Gastroesophageal sphincter (tissue), 4 donors: ENCODE measurements at places on chromosomes 3 and 15. TPM values are rescaled to one million over a fixed set of nuclear protein-coding genes. Genes with fewer than 3 reads are reported as not detected.

Gene CIDEC
- 1.6 TPM for total RNA-seq

Gene MTHFS
- total RNA-seq, result 9.4 TPM

Gene IL5RA
- total RNA-seq, result 0.15 TPM

Gene LARP6
- total RNA-seq, result 46.5 TPM

Gene TNFSF10
- total RNA-seq, result 22.1 TPM

Gene ILDR1
- not detected for total RNA-seq

Gene DIPK2A
- 56.7 TPM for total RNA-seq

Gene MRAS
- total RNA-seq, result 58.1 TPM

Gene SIDT1
- total RNA-seq, result 0.94 TPM

Gene CLDN18
- total RNA-seq, result not detected

Gene TRAT1
- 1.2 TPM for total RNA-seq
